Right renal pelvis (tissue), 4 donors: ENCODE measurements at places on chromosomes 12 and 14.

DNA sequence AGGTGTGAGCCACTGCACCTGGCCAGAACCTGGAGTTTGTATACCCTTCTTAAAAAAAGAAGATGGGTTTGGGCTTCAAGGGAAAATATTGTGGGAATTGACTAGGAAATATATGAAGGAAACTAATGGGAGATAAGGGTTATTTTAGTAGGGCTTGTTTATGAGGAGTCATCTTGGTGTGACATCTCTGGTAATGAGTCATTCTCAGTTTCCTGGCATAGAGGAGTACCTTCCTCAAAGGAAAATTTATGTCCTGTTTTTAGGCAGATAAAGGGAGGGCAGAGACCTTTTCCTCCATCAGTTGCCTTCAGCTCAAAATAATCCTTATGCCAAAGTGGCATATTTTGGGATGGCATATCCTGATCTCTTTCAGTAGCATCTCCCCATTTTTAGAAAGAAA is 30.6 kb upstream of the NFKBIA start:
- no peak for DNase-seq

- no peak for DNase-seq
These were observed 141.0 kb downstream of the SLC8A3 start for GRCh38 chr14:70047598-70048312.

- no peak for DNase-seq
These were observed 69.7 kb downstream of the ARF6 start for GRCh38 chr14:49962621-49963020.

DNA sequence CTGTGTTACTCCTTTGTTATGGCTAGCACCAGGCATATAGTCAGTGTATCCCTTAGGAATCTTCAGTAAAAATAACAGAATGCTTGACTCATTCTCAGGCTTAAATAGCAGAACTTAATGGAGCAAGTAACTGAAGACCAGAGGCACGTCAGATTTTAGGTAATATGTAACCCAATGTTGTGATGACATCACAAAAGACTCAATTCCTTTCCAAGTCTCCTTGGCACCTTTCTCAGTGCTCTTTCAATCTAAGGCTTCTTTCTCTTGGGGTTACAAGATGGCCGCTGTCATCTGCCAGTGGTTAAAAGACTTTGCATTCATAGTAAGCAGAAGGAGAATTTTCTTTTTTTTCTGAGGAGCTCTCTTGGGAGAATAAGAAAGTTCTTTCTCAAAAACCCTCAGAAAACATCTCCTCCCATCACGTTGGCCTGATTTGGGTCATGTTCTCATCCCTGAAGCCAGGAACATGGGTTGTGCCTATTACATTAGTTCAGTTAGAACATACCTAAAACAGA is 33.4 kb upstream of the DCN start:
- DNase-seq: no peak

- no peak for DNase-seq
These were observed 831 bp upstream of the RPS6KA5 start for GRCh38 chr14:91061056-91061887.

DNA sequence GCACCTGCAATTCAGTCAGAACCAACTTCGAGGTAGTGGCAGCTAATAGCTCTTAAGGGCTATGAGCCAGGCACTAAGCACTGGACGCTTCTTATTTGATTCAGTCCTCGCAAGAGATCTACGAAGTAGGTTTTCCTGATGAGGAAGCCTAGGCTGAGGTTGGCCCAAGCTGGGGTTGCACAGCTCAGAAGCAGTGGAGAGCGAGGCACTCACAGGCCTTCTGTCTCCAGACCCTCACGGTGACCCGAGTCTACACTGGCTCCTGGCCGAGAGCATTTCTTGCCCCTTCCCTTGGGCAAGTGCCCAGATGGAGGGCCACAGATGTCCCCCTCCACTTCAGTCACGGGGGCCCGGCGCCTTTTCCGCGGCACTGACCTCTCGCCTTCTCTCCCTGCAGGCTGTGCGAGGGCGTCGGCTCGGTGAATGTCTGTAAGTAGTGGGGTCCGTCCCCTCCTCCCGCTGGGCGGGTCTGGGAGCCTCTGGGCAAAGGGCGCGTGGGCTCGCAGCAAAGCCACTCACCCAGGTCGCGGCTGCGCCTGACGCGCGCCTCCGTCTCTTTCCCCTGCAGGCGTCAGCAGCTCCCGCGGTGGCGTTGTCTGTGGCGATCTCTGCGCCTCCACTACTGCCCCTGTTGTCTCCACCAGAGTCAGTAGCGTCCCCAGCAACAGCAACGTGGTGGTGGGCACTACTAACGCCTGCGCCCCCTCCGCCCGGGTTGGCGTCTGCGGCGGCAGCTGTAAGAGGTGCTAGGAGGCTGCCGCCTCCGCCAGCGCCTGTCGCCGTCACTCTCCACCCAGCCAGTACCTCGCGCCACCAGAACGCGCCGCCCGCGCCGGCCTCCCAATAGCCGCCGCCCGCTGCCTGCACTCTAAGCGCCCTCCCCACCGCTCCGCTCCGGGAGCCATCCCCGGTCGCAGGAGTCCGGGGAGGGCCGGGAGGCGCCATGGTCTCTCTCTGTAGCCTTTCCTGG is 13.1 kb downstream of the KRT83 start:
- no peak for DNase-seq

DNA sequence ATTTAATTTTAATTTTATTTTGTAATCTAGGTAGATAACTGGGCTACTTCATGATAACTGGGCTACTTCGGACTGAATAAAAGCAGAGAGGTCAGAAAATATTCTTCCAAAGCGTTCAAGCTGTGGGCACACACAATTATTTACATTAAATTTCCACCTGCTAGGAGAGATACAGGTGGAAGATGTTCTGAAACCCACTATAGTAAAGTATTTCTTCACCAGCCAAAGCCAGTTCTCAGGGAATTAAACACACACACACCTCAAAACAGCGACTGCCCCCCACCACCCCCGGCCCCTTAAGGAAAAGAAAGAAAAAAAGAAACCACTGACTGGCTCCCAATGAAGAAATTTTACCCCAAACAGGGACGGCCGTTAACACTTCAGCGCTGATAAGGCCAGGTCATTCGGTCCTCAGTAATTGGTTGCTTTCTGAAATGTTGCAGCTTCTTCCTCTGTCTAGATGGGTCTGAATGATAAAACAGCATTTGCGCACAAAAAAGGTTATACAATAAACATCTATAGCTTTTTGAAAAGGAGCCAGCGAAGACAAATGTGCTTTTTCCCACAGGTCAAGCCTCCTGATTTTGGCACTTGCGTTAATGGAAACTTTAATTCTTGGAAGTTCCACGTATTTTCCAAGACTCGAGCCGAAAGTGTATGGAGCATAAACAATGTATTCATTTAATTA is 771 bp upstream of the KCNJ8 start:
- DNase-seq: no peak

GRCh38 chr12:27261866-27262265 is 17.8 kb downstream of the STK38L start:
- no peak for DNase-seq

GRCh38 chr12:117058442-117059072 is 40.7 kb downstream of the TESC start:
- DNase-seq: no peak

GRCh38 chr12:95054206-95054605 is 19.2 kb downstream of the NR2C1 start:
- DNase-seq: no peak

- no peak for DNase-seq
These were observed 11.7 kb downstream of the COCH start for GRCh38 chr14:30885840-30886740.

GRCh38 chr14:39434401-39434800 is 2.2 kb upstream of the FBXO33 start:
- DNase-seq: no peak
